ENCODE measurements at places on chromosomes 5 and 9.

GRCh38 chr9:128341435-128341849 is 1.1 kb downstream of the SLC27A4 start:
- no peak for DNase-seq

- DNase-seq = no peak
These were observed 1740.9 kb upstream of the CDH9 start for GRCh38 chr5:28779161-28779754.

DNA sequence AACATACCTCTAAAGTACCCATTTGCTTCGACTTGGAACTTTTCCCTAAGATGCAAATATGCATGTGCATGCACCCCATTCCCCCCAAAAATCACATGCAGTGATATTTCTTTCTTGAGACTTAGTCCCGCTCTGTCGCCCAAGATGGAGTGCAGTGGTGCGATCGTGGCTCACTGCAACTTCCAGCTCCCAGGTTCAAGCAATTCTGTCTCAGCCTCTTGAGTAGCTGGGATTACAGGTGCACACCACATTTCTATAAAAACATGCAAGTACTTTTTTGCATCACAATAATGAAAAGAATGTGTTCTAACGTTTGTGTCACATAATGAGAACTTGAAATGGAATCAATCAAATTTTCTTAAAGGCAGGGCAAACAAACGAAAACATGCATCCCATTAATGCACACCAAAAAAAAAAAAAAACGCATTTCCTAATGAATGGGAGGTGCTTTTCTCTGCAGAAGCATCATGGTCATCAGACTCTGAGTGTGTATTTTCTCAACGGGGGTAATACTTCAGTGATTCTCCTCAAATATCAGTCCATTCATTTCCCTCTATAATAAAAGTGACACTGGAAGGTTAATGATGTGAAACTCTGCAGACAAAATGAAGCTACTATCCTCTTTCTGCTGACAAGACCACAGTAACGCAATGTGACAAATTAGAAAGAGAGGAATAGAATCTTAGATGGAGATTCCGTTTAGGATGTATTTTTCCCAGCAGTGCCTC is 389.4 kb downstream of the CTNND2 start:
- no peak for DNase-seq

GRCh38 chr5:78003450-78003849 is 227.3 kb upstream of the TBCA start:
- no peak for DNase-seq

DNA sequence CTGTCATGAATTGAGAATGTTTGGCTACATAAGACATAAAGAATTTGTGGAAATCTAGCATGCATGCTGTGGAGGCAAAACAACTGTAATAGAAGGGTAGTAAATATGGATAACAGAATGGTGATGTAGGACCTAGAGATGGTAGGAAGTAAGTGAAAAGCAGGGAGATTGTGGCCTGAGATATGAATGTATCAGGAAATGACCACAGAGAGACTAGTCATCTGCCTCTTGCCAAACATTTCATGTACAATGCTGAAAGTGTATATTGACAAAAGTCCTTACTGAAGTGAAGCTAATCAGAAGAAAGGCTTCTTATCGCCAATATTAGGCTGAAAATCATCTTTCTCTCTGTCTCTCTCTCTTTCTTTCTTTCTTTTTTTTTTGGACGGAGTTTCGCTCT is 873.1 kb upstream of the CTNND2 start:
- no peak for DNase-seq

- no peak for DNase-seq
These were observed 51.9 kb upstream of the PPP1R2B start for GRCh38 chr5:156798201-156798600.

GRCh38 chr5:143244990-143245389 is 158.5 kb downstream of the NR3C1 start:
- no peak for DNase-seq

GRCh38 chr5:74187757-74188156 is 452.8 kb downstream of the ENC1 start:
- DNase-seq = no peak

DNA sequence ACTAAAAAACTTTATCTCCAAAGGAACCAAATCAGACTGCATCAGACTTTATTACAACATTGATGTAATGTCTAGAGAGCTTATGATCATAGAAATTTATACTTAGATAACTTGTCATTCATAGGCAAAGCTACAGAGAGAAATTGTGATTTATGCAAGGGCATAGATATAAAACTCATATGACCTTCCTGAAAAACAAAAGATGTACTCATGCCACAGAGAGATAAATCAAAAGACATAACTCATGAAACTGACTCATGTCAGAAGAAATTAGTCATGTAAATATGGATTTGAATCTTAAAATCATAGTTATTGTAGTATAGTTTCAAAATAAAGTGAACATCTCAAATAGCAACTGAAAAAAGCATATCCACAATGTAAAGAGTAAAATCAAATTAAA is 186.2 kb downstream of the GABBR2 start:
- DNase-seq = no peak

DNA sequence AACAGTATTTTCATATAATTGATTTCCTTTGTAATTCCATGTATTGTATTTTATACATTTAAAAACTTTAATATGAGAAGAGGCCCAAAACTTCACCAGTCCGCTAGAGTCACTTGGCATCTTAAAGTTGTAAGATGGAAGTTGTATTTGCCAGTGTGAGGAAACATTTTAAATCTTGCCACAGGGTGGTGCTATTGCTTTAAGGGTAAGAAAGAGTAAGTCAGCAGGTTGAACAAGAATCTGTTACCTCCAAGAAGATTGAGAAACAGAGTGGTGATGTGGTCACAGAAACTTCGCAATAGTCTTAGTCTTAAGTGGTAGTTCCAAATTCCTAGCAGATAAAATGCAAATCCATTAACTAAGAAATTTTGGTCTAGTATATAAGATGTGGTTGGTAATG is 39.8 kb upstream of the RANBP6 start:
- DNase-seq = no peak

DNA sequence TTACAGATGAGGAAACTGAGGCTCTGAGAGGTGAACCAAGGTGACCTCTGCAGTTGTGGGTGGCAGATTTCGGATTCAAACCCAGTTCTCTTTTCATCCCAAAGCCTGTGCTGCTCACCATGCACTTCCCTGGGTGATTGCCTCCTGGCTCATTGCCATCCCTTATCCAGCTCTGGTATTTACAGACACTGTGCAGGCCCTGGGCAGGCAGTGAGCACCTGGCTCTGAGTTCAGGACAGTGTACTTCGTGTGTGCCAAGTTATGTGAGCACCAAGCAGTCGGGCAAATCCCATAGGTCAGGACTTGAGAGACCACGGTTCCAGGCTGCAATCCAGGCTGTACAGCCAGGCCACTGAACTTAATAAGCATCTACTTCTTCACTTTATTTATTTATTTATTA is 1.4 kb downstream of the LRSAM1 start:
- DNase-seq = no peak

DNA sequence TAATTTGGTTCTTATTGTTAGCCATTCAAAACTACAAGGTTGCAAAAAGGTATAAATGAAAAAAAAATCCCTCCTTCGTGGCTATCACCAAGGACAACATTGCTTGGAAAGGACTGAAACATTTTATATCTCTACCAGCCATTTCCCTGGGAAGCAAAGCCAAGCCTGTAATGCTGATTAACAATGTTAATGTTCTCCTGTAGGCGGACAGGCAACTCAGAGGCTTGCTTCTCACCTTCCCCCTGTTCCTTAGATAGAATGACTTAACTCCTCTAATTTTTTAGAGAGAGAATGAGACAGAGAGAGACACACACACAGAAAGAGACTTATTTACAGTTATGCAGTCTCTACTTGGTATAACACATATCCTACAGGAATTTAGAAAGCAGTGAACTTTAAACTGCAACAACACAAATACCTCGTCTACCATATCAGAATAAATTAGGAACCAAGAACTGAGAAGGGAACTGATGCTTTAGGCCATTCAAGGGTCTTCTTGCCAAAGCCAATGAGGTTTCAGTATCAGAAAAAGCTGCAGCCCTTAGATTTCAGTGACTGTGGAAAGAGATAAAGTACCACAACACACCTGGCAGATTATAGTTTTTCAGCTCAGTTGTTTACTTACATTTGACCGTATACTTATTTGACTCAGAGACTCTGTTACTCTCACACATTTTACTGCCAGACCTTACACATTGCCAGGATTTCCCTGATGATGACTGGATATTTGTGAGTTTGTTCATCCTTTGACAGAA is 20.9 kb upstream of the MAN2A1 start:
- no peak for DNase-seq

- no peak for DNase-seq
These were observed 42.1 kb upstream of the GPR21 start for GRCh38 chr9:122991370-122991830.

DNA sequence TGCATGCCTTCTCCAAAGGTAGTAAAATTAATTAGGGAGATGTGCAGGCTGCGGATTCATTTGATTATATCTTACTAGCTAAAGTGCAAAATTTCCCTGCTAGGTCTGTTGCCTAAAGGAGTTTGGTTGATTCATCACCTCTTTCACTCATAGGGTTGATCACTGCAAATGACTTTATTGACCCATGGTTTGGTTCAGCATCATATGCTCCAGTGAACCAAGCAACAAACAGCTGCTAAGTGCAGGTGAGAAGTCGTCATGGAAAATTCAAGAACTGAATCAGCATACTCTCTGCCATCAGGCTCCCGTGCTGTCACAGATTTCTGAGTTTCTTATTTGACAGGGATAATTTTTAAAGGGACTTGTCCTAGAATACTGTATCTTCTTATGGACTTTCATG is 571.8 kb upstream of the CDH18 start:
- DNase-seq = no peak

DNA sequence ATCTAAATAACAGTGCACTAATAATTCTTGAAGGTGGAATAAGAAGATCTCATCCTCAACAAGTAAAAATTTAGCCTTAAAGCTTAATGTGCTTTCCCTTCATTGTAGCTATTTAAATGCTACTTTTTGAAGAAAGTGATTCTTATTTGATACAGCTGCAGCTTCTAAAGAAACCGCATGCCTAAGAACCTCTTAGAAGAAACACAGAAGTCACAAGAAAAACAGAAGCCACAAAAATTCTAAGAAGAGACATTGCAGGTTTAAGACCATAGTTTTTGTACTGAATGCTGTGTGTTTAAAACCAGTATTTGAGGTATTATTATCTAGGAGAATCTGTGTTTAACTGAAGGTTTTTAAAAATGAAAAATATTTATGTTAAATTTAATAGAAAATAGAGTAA is 68.3 kb downstream of the PPIP5K2 start:
- DNase-seq = no peak

DNA sequence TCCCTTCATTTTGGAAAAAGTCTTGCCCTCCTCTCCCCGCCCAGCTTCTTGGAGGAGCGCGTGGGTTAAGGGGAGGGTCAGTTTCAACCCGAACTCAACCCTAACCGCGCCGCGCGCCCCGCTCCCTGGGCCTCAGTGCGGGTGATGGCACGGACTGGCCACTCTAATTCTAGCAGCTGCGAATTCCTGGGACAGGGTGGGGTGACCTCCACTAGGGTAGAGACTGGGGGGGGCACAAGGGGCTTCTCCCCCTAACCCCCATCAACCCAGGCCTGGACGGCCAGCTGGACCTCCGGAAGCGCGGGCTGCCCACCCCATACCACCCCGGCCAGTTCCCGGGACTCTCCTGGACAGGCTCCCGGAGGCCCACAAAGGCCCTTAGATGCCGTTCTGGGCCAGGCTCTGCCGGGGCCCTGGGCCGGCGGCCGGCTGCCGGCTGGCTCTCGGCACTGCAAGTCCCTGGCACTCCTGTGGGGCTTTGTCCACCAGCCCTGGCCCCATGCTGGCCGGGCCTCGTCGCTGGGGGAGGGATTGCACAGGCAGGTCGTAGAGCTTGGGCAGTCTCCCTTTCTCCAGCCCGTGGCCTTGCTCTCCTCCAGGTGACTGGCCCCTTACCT is 7.2 kb upstream of the PSD2 start:
- DNase-seq = no peak

GRCh38 chr9:109640580-109641371 is 139.2 kb upstream of the PALM2AKAP2 start:
- no peak for DNase-seq

DNA sequence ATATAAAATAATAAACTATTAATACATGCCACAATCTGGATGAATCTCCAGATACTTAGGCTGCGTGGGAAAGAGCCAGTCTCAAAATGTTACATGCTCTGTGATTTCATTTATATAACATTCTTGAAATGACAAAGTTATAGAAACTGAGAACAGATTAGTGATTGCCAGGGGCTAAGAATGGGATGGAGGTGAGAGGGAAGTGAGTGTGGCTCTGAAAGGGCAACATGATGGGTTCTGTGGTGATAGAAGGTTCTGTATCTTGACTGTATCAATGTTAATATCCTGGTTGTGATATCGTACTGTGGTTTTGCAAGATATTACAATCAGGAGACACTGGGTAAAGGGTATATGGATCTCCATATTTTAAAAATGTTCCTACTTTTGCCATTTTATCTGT is 50.7 kb downstream of the SPEF2 start:
- no peak for DNase-seq

DNA sequence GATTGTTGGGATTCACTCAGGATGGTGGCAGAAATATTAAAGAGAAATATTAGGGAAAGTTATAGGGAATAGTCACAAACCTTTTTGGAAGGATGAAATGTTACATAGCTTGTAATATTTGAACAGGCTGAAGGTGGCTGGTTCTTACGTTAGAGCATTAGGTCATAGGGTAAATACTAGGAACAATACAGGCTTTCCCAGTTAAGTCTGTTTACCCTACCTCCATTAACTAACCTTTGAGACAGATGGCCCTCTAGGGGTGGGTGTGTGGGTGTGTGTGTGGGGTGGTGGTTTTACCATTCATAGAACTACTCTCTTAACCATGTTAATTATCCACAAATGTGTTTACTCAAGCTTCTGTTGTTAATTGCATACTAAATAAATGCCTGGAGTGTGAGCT is 94.3 kb upstream of the STK32A start:
- no peak for DNase-seq

GRCh38 chr9:98006127-98006796 is 23.1 kb downstream of the ANP32B start:
- no peak for DNase-seq

GRCh38 chr5:139312075-139312474 is 18.5 kb downstream of the MATR3 start:
- DNase-seq = no peak

All from vagina (tissue), 2 donors.